ENCODE measurements at places on chromosomes 3 and 15.

- H3K4me3 ChIP-seq, result no peak overlapping the region
- H3K27ac ChIP-seq, result no peak overlapping the region
- H3K4me1 ChIP-seq, result no peaks in the 10 kb centered on the region
- no peak for DNase-seq
- H3K27me3 ChIP-seq, result no peaks in the 10 kb centered on the region
Observed at GRCh38 chr15:58952751-58953150, 19.3 kb upstream of the SLTM start.

DNA sequence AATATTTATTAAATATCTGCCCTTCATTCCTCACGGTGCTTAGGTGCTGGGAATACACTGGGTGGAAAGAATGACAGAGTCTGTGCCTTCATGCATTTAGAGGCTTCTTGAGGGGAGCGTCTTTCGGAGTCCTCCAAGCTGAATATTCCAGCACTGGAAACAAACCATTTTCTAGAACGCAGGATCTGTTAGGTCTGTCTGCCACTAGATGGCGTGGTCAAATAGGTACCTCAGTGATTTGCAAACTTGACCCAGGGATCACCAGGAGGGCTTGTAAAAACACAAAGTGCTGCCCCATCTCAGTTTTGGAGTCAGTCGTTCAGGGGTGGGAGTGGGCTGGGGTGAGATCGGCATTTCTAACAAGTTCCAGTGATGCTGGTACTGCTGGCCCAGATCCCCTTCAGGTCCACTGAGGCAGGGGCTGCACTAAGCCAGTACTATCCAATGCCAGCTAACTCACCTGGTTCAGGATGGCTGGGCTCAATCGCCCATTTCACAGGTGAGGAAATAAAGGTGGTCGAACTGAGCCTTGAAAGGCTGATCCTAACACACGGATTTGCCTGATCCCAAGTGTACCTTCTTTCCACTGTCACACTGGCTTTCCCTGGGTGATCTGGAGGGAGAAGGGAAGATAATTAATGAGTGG is 14.8 kb downstream of the ARNT2 start:
- no peak overlapping the region for H3K27ac ChIP-seq
- peak; percentile 5 for DNase-seq

- no peak overlapping the region for H3K27ac ChIP-seq
- no peak overlapping the region for H3K4me3 ChIP-seq
- no peaks in the 10 kb centered on the region for H3K4me1 ChIP-seq
- no peaks in the 10 kb centered on the region for H3K27me3 ChIP-seq
- no peak for DNase-seq
Observed at GRCh38 chr3:41608347-41608746, 353.6 kb downstream of the ULK4 start.

DNA sequence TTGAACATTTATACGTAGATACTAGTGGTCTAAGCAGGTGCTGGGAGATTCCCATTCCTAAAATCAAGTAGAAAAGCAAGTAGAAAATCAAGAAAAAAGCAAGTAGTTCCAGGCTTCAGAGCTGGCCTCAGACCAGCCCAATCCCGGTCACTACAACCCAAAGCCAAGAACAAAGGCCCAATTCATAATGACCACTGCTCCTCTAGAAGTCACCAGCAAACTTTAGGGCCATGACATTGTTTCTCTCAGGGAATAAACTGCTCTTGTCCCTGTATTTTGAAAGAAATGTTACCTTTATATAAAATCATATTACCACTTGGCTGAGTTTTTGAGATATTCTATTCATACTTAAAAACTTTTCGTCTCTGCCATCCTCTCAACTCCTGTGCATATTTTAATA is 106.3 kb upstream of the IL12A start:
- H3K4me3 ChIP-seq, result no peak overlapping the region
- H3K27me3 ChIP-seq, result no peaks in the 10 kb centered on the region
- no peaks in the 10 kb centered on the region for H3K4me1 ChIP-seq

DNA sequence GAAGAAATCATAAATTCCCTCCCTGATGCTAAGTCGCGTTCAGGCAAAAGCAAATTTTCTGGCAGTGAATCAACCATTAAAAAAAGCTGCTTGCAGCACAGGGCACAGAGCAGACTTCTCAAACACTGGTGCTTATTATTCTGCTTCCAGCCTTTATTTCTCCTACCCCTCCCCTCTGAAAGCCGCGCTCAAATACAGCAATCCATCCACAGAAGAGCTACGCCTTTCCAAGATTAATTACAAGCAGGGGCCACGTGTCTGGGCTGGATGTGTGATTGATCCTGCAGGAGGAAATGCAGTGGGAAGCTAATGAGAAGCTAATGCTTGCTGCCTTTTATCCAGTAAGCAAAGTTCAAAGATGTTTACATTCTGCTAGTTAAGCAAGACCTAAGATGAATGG is 134.9 kb upstream of the TOPAZ1 start:
- H3K27me3 ChIP-seq, result no peaks in the 10 kb centered on the region
- no peak overlapping the region for H3K4me3 ChIP-seq
- H3K4me1 ChIP-seq, result peaks cover 11% of the 10 kb centered on the region
- peak; percentile 80 for DNase-seq
- no peak overlapping the region for H3K27ac ChIP-seq

GRCh38 chr15:74400915-74401757 is 32.6 kb downstream of the SEMA7A start:
- H3K4me1 ChIP-seq, result peaks cover 15% of the 10 kb centered on the region
- H3K4me3 ChIP-seq, result no peak overlapping the region
- H3K27me3 ChIP-seq, result peaks cover 15% of the 10 kb centered on the region
- H3K36me3 ChIP-seq, result no peaks in the 10 kb centered on the region
- H3K27ac ChIP-seq, result no peak overlapping the region
- DNase-seq, result no peak

- no peaks in the 10 kb centered on the region for H3K36me3 ChIP-seq
- no peak overlapping the region for H3K27ac ChIP-seq
- no peaks in the 10 kb centered on the region for H3K27me3 ChIP-seq
Observed at GRCh38 chr15:87817553-87817952, 439.0 kb downstream of the NTRK3 start.

DNA sequence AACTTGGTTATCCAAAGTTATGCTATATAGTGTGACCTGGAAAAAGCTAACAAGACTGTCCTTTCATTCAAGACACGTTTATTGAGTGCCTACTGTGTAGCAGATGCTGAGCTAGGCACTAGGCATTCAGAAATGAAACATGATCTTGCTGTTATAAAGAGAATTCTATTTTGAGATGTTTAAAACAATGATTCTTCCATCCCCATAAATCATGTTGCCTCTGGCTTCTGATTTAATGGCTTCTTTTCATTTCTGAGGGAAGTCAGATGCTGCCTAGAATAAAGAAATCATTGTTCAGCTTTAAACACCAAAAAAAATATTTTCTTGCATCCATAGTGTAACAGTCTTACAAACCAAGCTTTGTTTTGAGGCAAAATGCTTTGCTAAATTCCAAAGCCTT is 620.9 kb upstream of the UBE2E2 start:
- no peaks in the 10 kb centered on the region for H3K27me3 ChIP-seq
- no peak for DNase-seq
- H3K4me1 ChIP-seq, result no peaks in the 10 kb centered on the region
- H3K27ac ChIP-seq, result no peak overlapping the region
- H3K4me3 ChIP-seq, result no peak overlapping the region
- H3K36me3 ChIP-seq, result no peaks in the 10 kb centered on the region

GRCh38 chr15:100765467-100766241 is 114.0 kb upstream of the ALDH1A3 start:
- H3K4me1 ChIP-seq, result peaks cover 2% of the 10 kb centered on the region
- H3K4me3 ChIP-seq, result no peak overlapping the region
- DNase-seq, result no peak

- no peaks in the 10 kb centered on the region for H3K4me1 ChIP-seq
- DNase-seq, result no peak
- H3K27me3 ChIP-seq, result no peaks in the 10 kb centered on the region
- no peak overlapping the region for H3K4me3 ChIP-seq
Observed at GRCh38 chr15:25733036-25733855, 129.9 kb downstream of the ATP10A start.

GRCh38 chr3:102400766-102401165 is 34.0 kb upstream of the ZPLD1 start:
- DNase-seq, result no peak
- no peaks in the 10 kb centered on the region for H3K27me3 ChIP-seq
- no peak overlapping the region for H3K27ac ChIP-seq
- no peak overlapping the region for H3K4me3 ChIP-seq
- H3K36me3 ChIP-seq, result no peaks in the 10 kb centered on the region
- H3K4me1 ChIP-seq, result no peaks in the 10 kb centered on the region

GRCh38 chr3:134873789-134874188 is 78.7 kb downstream of the EPHB1 start:
- H3K27me3 ChIP-seq, result no peaks in the 10 kb centered on the region
- H3K4me1 ChIP-seq, result no peaks in the 10 kb centered on the region

DNA sequence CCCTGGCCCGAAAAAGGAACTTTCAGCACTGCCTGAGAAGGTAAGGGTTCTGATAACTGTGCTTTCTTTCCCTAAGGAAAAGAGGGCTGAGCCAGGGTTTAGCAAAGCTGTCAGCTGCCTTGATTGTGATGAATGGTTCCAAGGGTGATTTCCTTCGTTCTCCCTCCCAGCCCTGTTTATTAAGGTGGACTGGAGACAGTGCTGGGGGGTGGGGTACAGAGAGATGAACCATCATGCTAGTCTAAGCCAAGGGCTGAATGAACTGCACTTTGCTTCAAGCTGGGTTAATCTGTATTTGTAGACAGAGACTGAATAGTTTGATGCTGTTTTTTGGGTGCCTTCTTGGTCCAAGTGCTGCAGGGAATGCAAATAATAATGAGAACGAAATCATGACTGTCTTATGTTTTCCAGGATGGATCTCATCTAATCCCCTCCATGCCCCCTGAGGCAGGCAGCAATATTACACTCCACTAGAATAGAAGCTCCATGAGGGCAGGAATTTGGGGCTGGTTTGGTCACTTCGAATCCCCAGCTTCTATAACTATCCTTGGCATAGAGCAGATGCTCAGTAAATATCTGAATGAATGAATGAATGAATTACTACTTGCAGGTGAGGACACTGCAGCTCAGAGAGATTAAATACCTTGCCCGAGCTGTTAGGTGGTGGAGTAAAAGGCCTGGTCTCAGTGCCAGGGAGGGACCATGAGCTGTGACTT is 10.9 kb downstream of the PXYLP1 start:
- DNase-seq, result no peak
- no peak overlapping the region for H3K4me3 ChIP-seq
- peak overlapping the region; percentile 54 for H3K27ac ChIP-seq
- peaks cover 20% of the 10 kb centered on the region for H3K4me1 ChIP-seq
- no peaks in the 10 kb centered on the region for H3K27me3 ChIP-seq

DNA sequence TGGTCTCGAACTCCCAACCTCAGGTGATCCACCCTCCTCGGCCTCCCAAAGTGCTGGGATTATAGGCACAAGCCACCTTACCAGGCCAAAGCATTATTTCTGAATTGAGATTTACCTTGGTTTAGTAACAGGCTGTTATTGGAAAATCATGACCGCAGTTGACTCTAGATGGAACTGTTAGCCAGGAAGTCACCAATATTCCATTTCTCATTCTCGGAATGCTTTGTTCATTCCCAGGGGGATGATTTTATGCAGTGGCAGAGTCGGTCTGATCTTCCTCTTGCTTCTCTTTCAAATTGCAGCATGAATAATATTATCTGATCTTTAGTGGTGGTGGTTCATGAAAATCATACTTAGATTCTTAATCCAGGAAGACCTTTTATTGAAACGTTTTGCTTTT is 195.5 kb upstream of the MBNL1 start:
- H3K36me3 ChIP-seq, result no peaks in the 10 kb centered on the region
- no peak for DNase-seq
- H3K27ac ChIP-seq, result no peak overlapping the region
- H3K4me1 ChIP-seq, result no peaks in the 10 kb centered on the region
- no peaks in the 10 kb centered on the region for H3K27me3 ChIP-seq

- no peak overlapping the region for H3K4me3 ChIP-seq
- no peaks in the 10 kb centered on the region for H3K36me3 ChIP-seq
- no peaks in the 10 kb centered on the region for H3K4me1 ChIP-seq
- no peak overlapping the region for H3K27ac ChIP-seq
Observed at GRCh38 chr3:72247126-72247525, 462.2 kb upstream of the PROK2 start.

DNA sequence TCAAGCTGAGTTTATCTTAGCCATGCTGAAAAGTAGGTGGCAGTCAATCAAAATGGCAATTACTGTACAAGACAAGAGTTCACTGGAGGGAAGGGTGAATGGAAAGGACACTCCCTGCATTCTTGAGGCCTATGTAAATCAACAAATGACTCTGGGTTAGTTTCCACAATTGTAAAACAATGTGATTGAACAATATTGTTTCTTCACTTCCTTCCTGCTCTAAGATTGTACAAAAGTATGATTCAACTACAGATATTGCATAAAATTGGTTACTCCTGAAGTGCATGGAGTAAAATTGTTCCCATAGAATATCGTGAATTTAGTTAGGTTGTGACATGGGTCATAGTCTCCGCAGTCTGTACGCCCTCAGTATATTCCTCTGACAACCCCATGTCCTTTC is 277.6 kb downstream of the LPP start:
- DNase-seq, result peak; percentile 51
- peaks cover 16% of the 10 kb centered on the region for H3K4me1 ChIP-seq
- H3K4me3 ChIP-seq, result no peak overlapping the region
- no peaks in the 10 kb centered on the region for H3K27me3 ChIP-seq
- H3K27ac ChIP-seq, result peak overlapping the region; percentile 19

GRCh38 chr3:187952849-187953248 is 201.1 kb upstream of the LPP start:
- no peaks in the 10 kb centered on the region for H3K36me3 ChIP-seq
- no peak overlapping the region for H3K27ac ChIP-seq
- no peak for DNase-seq
- H3K4me1 ChIP-seq, result peaks cover 19% of the 10 kb centered on the region
- H3K27me3 ChIP-seq, result no peaks in the 10 kb centered on the region

GRCh38 chr3:4665197-4665596 is 172.0 kb downstream of the ITPR1 start:
- H3K4me3 ChIP-seq, result no peak overlapping the region
- H3K27me3 ChIP-seq, result no peaks in the 10 kb centered on the region
- no peak overlapping the region for H3K27ac ChIP-seq
- peaks cover 3% of the 10 kb centered on the region for H3K36me3 ChIP-seq
- no peak for DNase-seq

DNA sequence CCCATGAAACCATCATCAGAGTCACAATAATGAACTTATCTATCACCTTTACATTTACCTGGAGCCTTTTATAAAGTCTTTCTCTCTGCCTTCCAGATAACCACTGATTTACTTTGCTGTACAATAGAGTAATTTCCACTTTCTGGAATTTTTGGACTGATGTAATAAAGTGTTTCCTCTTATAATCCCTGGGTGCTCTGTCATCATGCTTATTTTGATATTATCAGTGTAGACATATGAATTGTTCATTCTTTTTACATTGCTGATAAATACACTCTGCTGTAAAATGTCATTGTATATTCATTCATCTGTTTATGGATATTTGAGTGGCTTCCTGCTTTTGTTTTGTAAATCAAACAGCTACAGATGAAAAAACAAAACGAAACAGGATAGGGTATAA is 27.0 kb upstream of the IREB2 start:
- peaks cover 13% of the 10 kb centered on the region for H3K4me1 ChIP-seq
- H3K27me3 ChIP-seq, result no peaks in the 10 kb centered on the region
- DNase-seq, result no peak
- no peak overlapping the region for H3K4me3 ChIP-seq
- no peaks in the 10 kb centered on the region for H3K36me3 ChIP-seq

GRCh38 chr3:22836131-22836530 is 367.0 kb upstream of the UBE2E2 start:
- H3K4me3 ChIP-seq, result no peak overlapping the region
- peaks cover 11% of the 10 kb centered on the region for H3K4me1 ChIP-seq
- H3K27me3 ChIP-seq, result no peaks in the 10 kb centered on the region
- H3K27ac ChIP-seq, result peak overlapping the region; percentile 64
- H3K36me3 ChIP-seq, result no peaks in the 10 kb centered on the region

Measured in large intestine (tissue), 12 donors.